ENCODE measurements at places on chromosomes 5 and 9.
A peak's percentile ranks its signal among the peaks of the same experiment; 100 is the strongest.

DNA sequence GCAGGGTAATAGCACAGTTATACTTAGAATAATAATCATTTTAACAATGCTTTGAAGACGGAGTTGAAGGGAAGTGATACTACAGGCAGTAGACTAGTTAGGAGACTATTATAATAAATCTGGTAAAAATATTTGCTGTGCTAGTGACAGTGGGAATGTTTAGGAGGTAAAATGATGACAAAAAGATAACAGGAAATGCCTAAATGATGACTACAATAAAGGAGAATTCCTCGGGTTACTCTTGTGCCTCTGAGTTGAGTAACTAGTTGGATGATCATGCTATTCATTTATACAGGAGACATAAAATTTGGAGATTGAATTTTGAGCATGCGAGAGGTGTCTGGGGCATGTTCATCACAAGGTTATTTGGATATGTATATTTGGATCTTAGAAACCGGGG is 32.2 kb upstream of the PAM start:
- no peak for DNase-seq

DNA sequence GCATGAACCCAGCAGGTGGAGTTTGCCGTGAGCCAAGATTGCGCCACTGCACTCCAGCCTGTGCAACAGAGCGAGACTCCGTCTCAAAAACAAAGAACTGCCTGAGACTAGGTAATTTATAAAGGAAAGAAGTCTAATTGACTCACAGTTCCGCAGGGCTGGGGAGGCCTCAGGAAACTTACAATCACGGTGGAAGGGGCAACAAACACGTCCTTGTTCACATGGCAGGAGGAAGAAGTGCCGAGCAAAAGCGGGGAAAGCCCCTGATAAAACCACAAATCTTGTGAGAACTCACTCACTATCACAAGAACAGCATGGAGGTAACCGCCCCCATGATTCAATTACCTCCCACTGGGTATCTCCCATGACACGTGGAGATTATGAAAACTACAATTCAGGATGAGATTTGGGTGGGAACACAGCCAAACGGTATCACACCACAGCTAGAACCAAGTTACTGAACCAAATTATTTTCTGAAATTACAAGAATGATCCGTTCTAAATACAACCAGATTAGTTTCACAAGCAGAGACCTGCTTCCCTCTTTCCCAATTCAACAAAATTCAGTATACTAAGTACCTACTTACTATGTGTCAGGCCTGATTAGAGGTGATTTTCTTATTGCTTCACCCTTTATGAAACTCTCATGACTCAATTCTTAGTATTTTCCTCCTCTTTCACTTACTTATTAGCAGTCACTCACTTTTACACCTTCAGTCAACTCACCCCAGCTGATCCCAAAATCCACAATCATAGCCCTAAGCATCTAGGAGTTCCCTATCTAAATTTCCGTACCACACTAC is 8.4 kb downstream of the UBTD2 start:
- DNase-seq = peak; percentile 70

DNA sequence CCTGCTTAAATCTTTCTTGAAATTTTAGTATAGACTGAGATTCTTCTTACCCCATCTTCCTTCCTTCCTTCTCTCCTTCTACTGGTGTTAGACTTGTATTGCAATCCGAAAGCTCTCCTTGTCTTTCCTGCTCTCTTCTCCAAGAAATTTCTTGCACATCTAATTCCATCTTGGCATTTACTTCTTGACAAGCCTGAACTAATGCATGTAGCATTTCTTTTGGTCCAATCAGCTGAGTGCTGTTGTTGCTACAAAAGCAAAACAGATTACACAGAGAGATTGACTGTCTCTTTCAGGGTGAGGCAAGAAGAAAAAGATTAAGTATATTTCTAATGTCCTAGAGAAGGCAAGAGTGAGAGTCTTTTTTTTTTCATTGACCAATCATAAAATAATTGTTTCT is 51.6 kb upstream of the MAP1B start:
- no peak for DNase-seq

GRCh38 chr5:71782771-71783770 is 64.0 kb downstream of the CARTPT start:
- DNase-seq = peak; percentile 1

DNA sequence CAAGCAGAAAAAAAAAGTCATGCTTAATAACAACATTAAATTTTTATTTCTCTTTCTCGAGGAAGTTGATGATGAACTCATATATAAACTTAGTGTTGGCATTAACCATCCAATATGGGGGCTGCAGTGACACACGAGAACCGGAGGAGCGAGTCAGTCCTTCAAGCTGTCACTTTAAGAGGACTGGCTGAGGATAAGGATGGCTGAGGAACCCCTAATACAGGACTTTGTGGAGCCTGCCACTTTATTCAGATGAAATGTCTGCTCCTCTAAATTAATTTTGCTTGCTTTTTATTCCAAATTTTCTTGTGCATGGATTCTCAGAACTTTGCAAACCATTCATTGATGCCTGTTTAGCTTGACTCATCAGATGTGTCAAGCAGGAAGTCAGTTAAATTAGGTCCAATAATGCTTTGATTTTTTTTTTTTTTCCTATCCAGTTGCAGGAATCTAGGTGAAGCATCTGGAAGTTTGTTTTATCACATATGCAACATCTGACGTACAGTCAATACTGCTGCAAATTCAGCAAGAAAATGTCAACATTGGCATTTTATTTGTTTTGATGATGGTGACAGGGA is 144.2 kb upstream of the COL5A1 start:
- no peak for DNase-seq

- no peak for DNase-seq
These were observed 18.6 kb downstream of the MED10 start for GRCh38 chr5:6359555-6360322.

DNA sequence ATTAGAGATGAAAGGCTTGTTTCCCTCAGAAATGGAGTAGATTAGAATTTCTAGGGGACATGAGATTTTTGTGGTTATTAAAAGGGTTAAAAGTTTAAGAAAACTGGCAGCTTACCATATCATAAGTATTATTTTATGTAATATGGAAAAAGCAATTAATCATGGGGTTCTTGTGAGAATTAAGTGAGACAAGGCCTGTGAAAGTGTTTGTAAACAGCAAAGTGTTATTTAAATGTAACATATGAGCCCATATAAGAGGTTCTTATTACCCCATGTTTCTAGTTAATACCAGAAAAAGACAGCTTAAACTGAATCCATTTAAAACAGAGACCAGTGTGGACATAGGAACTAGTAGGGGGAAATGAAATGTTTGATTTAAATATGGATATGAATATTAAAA is 241.1 kb upstream of the PIK3R1 start:
- DNase-seq = no peak

GRCh38 chr9:95165004-95165403 is 152.5 kb downstream of the FANCC start:
- DNase-seq = no peak

DNA sequence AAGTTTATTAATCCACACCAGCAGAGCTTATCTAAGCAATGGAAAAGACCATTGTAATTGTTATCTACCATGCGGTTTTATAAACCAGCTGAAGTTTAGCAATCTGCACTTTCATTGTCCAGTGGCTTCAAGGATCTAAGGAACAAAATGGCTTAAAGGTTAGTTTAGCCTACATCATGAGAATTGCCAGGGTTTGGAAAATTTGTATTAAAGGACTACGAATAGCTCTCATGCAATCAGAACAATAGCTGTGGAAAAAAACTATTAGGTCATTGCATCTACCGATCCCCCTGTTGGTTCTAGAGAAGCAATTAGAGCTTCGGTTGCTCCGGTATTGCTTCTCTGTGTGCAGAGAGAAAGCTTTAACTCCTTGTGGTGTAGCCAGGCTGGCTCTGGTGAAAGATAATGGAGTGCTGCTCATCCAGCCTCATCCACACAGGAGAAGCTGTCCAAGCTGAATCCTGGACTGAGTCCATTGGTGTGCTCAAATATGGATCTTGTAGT is 86.3 kb upstream of the SLC12A2 start:
- no peak for DNase-seq

- DNase-seq = no peak
These were observed 79.8 kb downstream of the KLF4 start for GRCh38 chr9:107409581-107410389.

- DNase-seq = no peak
These were observed 835.7 kb downstream of the MAT2B start for GRCh38 chr5:164341056-164341619.

- no peak for DNase-seq
These were observed 30.9 kb downstream of the GALNT10 start for GRCh38 chr5:154221371-154221896.

GRCh38 chr5:158463188-158463587 is 604.2 kb upstream of the CLINT1 start:
- no peak for DNase-seq

GRCh38 chr9:36037549-36038122 is 923 bp downstream of the RECK start:
- DNase-seq = no peak

DNA sequence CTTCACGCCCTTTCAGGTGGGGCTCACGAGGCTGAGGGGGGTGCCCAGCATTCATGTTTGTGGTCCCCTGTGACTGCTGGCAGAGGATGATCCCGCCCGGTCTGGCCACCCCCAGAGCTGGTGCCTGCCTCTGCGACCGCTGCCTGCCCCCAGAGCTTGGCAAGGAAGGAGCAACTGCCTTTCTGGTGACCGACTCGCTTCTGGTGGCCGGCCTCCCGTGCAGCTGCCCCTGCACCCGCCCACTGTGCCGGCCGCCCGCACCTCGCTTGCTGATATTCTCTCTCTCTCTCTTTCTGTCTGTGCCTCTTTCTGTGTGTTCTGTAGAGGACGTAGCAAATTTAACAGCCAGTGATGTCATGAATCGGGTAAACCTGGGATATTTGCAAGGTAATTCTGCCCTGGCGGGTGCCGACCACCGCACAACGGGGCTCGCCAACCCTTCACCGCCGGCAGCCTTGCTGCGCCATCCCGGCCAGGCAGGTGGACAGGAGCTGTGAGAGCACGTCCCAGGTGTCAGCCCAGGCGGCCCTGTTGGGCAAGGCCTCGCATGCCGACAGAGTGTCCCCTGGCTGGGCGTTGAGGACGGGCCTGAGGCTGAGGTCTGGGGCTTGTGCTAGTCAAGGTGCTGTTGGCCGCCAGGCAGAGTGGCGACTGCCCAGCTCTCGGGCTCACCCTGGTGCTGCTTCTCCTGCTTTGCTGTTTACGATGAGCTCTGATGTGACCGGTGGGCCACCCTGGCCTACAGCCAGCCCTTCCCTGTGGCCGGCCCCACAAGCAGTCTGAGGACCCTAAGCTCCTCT is 86.0 kb downstream of the KCNT1 start:
- no peak for DNase-seq

DNA sequence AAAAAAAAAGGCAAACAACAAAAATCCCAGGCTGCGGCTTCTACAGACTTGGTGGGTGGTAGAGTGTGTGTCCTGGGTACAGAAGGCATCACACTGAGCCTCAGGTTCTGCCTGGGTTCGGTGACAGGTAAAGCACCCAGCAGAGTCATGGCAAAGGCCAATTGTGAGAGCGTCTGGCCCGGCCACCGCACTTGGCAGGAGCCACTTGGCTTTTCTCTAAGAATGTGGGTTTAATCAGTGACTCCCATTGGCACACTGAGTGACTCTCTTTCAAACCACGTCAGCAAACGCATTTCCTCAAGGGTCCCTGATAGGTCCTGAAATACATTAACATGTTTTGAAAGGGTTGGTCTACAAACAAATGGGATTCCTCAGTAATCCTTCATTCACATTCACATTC is 17.0 kb downstream of the COL23A1 start:
- no peak for DNase-seq

DNA sequence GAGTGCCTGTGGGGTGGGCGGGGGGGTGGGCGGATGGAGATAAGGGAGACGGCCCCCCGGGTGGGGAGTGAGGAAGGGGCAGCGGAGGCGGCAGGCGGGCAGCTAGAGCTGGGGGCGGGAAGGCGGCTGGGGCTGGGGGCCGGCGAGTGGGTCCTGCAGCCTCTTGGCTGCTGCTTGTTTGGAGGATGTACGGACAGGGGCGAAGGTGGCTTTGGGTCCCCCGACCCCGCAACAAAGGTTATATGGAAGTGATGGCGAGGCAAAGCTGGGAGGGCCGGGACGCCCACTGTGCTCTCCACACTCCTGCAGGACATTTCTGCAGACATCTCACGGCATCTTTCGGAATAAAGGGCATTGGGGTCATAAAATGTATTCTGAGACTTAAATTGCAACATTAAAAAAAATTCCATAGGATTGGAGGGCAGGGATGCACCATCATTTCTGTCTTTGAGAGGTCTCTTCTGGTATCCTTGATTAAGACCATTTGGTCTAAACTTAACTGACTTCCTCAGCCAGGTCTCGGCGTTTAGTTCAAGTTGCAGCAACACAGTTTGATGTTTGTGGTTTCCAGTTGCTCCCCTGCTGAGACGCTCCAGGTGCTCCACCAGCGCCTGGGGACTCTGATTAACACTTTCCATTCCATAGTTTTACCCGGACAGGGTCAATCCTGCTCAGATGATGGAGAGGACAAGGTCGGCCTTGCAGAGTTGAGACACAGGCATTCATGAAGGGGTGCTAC is 101.6 kb upstream of the SSBP2 start:
- peak; percentile 2 for DNase-seq

DNA sequence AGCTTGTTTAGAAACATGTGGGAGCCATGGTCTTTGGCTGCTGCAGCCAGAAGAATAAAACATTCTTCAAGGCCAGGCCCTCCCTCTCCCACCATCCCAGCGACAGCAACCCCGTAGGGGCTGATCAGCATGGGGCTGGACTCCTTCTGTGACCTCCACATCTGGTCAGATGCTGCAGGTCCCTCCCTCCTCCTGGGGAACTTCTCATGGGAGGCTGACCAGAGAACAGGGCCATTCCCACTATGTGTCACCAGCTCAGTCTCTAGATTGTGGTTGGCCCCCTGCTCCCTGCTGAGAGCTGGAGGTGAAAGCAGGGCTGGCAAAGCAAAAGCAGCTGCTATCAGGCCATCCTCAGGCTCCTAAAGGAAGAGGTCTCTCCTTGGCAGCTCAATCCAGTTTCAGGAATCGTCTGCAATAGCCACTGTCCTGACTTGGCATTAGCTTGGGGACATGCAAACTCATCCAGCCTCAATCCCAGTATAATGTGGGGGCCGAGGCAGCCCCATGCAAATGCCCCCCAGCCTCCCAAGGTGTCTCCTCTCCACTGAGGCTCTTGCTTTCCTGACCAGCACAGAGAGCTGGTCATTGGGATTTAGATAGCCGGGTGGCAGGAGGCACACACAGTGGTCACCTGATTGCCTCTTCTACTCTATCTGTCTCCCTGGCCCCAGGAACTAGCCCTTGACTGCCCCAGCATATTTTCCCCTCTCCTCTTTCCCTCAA is 81.5 kb downstream of the NRG2 start:
- no peak for DNase-seq
